ENCODE measurements at places on chromosomes 6 and 20.

- DNase-seq = no peak
Observed at GRCh38 chr6:22421198-22421597, 124.4 kb upstream of the PRL start.

- DNase-seq = no peak
Observed at GRCh38 chr6:149228311-149228955, 89.1 kb upstream of the TAB2 start.

DNA sequence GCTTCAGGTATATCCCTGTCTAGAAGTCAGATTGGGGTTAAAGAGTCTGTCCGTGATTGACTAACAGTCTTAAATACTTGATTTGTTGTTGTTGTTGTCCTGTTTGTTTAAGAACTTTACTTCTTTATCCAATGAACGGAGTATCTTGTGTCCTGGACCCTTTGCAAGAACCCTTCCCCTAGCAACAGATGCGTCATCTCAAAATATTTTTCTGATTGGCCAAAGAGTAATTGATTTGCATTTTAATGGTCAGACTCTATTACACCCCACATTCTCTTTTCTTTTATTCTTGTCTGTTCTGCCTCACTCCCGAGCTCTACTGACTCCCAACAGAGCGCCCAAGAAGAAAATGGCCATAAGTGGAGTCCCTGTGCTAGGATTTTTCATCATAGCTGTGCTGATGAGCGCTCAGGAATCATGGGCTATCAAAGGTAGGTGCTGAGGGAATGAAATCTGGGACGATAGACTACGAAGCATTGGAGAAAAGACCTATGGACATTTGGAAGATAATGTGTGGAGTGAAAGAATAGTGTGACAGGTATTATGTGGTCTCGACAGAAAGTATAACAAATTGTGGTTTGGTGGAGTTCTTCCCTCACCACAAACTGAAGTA, at the start of gene HLA-DRA:
HLA-DRA (plus strand) TSS at position 286 of the 613 bp plus-strand sequence; CDS start at position 350, 64 bp downstream.
- no peak for DNase-seq

- no peak for DNase-seq
Observed at GRCh38 chr20:706366-706885, 30.8 kb upstream of the SCRT2 start.

DNA sequence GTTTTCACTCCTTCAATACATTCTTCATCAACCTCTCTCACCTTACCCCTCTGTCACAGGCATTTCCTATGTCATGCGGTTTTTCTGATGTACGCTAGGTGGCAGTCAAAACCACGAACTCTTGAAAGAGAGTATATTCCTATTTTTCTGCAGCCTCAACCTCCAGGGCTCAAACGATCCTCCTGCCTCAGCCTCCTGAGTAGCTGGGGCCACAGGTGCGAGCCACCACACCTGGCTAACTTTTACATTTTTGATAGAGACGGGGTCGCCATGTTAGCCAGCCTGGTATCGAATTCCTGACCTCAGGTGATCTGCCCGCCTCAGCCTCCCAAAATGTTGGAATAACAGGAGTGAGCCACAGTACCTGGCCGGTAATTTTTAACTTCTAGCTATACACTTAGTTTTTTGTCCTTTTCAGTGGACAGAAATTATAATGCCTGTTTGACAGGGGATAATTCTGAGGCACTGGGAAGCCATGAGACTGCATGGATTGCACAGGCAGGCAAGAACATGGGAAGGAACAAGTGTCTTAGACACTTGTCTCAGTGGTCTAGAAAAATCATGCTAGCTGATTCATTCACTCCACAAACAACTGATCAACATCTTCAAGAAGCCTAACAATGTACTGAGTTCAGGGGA, 22.5 kb upstream of the HFE start:
- DNase-seq = no peak

DNA sequence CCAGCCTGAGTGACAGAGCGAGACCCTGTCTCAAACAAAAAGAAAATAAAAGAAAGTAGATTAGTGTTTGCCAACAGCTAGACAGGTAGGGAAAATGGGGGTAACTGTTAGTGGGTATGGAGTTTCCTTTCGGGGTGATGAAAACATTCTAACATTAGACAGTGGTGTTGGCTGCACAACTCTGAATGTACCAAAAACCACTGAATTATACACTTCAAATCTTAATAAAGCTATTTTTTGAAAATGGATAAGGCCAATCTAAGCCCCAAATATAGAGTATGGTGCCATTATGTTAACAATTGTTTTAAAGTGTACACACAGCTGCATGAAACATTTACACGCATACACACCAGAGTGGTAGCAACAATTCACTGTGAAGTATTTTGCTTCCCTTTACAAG, 57.0 kb downstream of the BMP7 start:
- no peak for DNase-seq
